Activated CD4-positive, alpha-beta T cell treated with anti-CD3 and anti-CD28 coated beads, Interleukin-2, amount 10 ng/mL, durations not matched to agents 7 days and 5 days (primary cell): ENCODE measurements at places on chromosomes 11 and 22.
A peak's percentile ranks its signal among the peaks of the same experiment; 100 is the strongest.

DNA sequence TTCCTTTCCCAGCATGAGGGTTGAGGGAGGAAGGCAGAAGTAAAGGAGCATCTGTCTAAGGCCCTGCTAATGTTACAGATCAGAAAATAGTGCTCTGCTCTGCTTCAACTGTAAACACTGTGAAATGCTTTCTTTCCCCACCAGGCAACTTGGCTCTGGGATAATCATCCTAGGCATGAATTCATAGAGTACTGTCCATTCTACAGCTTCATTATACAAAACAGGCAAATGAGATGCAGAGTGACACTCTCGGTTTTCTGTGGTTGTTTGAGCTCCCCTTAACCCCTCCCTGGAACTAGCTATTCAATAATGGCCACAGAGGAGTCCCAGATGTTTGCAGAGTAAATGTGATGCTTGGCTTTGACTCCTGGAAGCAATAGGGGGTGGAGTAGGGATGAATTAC is 184.3 kb upstream of the CTSC start:
- no peak for DNase-seq

DNA sequence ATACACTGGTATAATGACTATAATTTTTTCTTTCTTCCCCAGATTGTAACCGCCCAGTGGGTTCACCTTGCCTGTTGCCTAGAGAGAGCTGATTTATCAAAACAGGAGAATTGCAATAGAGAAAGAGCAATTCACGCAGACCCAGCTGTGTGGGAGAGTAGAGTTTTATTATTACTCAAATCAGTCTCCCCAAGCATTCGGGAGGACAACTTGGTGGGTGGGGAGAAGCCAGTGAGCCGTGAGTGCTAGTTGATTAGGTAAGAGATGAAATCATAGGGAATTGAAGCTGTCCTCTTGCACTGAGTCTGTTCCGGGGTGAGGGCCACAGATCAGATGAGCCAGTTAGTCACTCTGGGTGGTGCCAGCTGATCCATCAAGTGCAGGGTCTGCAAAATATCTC is 73.2 kb downstream of the SLC35F2 start:
- DNase-seq: no peak

- no peak for DNase-seq
These were observed 71.9 kb downstream of the MPPED1 start for GRCh38 chr22:43483669-43484068.

DNA sequence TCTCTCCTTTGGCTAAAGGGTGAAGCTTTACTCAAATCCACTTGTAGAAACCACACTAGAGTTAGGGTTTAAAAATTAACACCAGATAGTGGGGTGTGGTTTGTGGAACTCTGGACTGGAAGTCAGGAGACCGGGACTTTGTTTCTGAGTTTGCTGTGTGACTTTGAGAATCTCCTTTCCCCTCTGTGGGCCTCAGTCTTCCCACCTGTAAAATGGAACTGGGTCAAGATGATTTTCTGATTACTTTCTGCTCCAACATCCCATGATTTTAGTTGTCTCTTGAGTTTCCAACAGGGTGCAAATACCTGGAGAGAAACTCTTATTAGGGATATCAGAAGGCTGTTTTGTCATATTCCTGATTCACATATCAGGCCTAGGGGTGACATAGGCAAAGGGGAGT is 301.0 kb downstream of the MIAT start:
- no peak for DNase-seq

DNA sequence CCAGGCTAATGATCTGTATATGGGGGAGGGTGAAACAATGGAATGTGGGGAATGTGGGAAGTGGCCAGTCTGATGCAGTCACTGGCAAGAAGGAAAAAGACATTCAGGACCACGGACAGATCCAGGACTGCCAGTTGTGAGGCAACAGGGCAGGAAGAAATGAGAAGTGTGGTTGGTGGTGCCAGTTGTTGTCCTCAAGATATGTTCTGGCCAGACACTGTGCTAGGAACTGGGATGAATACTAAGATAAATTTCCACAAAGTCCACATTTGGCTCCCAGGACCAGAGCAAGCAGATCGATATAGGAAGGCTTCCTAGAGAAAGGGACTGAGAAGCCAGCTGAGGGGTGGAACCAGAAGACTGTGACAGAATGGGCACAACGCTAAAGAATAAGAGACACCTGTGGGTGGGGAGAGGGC is 6.8 kb upstream of the TPBGL start:
- DNase-seq: peak; percentile 63

- DNase-seq: peak; percentile 24
These were observed 51.7 kb upstream of the CCDC89 start for GRCh38 chr11:85737738-85738137.

DNA sequence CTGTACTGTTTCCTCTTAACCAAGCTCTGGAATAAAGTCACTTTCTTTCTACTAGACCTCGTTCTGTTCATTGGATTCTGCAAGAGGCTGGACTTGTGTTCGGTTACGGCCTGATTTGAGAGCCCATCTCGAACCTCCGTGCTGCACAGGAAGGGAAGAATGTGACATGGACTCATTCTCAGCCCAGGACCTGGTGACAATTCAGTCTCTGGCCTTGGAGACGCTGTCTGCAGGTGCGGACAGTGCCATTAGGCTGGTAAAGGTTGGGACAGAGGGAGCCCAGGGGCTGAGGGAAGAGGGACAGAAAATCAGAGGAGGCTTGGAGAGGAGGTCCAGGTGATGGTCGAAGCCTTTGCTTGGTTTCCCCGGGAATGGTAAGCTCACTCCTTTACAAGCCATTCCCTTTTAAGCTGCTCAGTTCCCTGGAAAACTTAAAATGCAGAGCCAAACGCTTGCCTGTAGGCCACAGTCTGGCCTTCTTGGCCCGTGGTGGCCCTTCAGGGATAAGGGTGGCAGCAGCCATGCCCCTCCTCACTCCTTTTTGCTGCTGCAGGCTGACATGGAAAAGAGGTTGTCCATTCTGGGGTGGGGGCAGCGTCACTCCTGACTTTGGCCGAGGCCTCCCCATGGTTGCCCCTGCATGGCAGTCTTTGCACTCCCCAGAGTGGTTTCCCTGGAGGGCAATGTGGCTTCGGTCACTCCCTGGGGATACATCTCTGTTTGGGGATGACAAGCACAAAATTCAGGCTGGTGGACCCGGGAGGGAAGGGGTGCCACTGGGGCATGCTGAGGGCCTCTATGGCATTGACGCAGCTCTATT is 52.3 kb downstream of the SHISAL1 start:
- DNase-seq: no peak

DNA sequence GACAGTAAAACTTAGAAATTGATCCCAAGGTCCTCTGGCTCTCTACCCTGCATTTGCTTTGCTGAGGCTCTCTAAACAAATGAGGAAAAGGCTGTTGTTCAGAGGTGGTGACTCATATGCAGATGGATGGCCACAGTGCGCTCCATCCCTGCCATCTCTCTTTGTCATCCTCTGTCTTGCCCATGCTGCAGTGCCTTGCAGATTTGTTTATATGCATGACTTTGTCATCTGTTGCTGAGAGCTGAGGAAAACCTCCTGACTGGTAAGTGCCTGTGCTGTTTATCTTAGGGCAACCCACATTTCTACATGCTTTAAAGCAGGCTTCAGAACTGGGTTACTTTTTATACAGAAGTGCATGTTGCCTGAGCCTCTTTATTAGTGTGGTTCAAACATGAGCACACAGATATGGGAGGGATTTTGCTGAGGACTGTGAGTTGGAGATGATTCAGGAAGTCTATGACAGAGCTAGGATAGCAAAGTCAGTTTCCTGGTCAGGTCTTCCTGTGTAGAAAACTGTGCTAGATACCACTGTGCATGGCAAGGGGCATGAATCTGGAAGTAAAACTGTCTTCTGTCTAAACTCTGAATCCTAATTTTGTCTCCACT is 57.4 kb downstream of the JAM3 start:
- DNase-seq: no peak

DNA sequence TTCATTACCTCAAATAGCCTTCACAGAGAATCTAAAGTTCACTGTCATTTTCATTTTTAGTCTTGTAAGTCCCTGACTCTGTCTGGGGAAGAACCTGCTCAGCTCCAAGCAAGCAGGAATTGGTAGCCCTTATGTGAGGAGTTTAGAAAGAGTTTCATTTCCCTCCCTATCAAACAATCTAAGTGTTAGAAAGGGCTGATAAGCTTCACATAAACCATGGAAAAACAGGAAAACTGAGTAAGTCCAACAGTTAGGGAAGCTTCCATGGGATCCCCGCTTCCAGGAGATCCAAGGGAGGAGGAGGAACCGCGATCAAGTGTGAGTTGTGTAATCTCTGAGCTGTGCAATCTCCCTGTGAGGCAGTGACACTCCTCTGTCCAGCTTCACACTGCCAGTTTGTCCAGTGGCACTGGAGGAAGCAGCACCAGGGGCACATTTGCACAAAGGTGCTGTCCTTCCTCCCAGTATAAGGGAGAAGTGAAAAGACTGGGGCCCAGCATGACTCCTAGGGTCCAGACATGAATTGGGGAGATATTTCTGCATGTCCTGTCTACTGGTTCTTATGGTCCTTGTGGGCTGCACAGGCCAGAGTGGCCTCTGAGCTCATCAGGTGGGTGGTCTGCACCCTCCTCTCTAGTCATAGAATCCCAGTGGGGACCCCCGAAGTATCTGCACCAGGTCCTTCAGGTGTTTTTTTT is 4.3 kb downstream of the PRAME start:
- no peak for DNase-seq

DNA sequence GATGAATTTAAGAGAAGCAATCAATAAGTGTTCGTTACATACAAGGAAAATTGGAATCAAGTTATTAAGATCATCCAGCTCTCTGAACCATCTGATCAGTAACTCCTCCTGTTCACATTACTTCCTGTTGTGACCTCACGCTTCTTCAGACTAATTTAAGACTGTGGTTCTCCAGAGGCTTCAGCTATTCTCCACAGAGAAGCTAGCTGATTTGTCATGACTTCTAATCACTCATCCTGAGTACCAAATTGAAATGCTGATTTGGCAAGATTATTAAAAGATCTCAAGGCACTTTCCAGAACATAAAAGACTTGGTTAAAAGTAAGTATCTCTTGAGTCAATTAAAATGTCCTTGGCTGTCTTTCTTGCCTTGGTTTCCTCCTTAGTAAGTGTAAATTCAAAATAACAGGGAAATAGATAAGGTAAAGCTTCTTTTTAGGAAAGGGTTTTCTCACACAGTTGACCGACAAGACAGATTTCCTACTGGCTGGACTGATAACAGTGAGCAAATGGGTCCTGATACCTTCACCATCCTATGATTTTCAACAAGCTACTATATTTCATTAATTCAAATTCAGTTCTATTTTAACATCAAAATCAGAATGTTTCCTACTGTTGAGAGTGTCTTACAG is 38.5 kb downstream of the GAB2 start:
- DNase-seq: peak; percentile 9

- peak; percentile 42 for DNase-seq
These were observed 101.0 kb downstream of the GGTLC2 start for GRCh38 chr22:22745225-22746060.

GRCh38 chr11:126072141-126072741 is 9.6 kb upstream of the CDON start:
- no peak for DNase-seq

- no peak for DNase-seq
These were observed 10.0 kb upstream of the MYRF start for GRCh38 chr11:61742391-61742790.

GRCh38 chr11:68264244-68264643 is 7.5 kb downstream of the C11orf24 start:
- DNase-seq: no peak

GRCh38 chr11:101707477-101707876 is 123.7 kb upstream of the TRPC6 start:
- DNase-seq: no peak

- no peak for DNase-seq
These were observed 65.0 kb downstream of the BUD13 start for GRCh38 chr11:116707746-116708145.

GRCh38 chr11:69260622-69261021 is 33.3 kb upstream of the MYEOV start:
- no peak for DNase-seq

GRCh38 chr11:93579187-93579751 is 36.1 kb upstream of the SMCO4 start:
- no peak for DNase-seq

- no peak for DNase-seq
These were observed 47.5 kb upstream of the CDON start for GRCh38 chr11:126109941-126110731.

DNA sequence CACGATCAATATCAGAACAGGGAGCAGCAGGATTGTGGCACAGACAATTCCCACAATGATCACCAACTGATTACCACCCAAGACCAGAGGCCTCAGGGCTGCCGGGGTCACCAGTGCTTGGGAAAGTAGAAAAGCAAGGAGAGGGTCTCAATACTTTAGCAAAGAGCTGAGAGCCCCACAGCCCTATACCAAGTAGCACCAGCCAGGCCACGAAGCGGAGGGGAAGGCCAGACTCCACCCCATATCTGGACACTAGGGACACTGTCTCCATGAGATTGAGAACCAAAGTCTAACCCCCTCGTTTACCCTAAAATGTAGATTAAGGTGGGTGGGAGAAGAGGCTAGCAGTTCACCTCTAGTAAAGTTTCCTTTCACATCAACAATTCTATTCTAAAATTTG is 24.1 kb upstream of the SCN2B start:
- no peak for DNase-seq

GRCh38 chr22:33831207-33831606 is 89.1 kb downstream of the LARGE1 start:
- DNase-seq: no peak

DNA sequence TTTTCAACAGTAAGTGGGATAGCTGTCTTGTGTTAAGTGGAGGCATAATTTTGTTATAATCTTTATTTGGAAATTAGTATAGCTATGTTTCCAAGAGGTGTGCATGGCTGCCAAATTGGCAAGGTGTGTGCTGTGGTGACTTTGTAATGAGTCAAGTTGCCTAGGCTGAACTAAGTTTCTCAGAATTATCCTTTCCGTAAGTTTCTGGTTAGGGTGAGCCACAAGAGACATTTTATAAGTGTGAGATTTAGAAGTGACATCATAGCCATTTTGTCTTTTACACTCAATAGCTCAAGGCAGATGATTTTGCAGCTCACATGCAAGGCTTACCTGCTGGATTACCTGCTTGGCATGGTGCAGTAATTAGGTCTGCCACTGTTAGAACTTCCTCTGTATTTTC is 90.3 kb downstream of the C11orf87 start:
- no peak for DNase-seq

- DNase-seq: no peak
These were observed 13.2 kb downstream of the VPS37C start for GRCh38 chr11:61147791-61148620.

- DNase-seq: no peak
These were observed 455.4 kb upstream of the CNTN5 start for GRCh38 chr11:98565311-98565710.

DNA sequence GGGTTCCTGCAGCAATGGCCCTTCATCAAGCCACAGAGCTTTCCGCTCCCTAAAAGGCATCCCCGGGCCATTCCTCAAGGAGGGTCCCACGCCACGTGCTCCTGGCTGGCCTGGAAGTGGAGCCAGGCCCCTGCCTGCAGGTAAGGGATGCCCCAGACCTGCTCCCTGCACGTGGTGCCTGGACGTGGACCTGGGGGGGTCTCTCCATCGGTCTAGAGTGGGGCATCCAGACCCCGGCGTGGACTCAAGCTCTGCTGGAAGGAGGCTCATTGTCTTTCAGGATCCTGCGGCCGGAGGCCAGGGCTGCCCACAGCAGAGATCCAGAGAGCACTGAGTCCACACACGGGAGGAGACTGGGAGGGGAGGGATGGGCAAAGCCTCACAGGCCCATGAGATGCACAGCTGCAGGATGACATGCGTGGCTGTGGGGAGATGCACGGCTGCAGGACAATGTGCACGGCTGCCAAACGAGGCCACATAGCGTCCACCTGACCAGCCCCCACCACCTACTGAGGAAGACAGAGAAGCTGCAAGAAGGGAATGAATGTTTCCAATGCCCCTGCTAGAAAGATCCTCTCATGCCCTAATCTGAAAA is 236.7 kb downstream of the BRD1 start:
- DNase-seq: no peak

GRCh38 chr22:31099841-31100761 is 7.3 kb downstream of the SELENOM start:
- DNase-seq: no peak
